Fibroblast of the conjunctiva (primary cell): ENCODE measurements at places on chromosomes 13 and 19.

- DNase-seq, result no peak
Measured at GRCh38 chr19:34173193-34173956, 1.1 kb downstream of the LSM14A start.

- DNase-seq, result no peak
Measured at GRCh38 chr19:10353793-10354391, 14.5 kb upstream of the ICAM3 start.

GRCh38 chr13:64158908-64159307 lies 2743.3 kb upstream of the PCDH20 start:
- peak; percentile 76 for DNase-seq

DNA sequence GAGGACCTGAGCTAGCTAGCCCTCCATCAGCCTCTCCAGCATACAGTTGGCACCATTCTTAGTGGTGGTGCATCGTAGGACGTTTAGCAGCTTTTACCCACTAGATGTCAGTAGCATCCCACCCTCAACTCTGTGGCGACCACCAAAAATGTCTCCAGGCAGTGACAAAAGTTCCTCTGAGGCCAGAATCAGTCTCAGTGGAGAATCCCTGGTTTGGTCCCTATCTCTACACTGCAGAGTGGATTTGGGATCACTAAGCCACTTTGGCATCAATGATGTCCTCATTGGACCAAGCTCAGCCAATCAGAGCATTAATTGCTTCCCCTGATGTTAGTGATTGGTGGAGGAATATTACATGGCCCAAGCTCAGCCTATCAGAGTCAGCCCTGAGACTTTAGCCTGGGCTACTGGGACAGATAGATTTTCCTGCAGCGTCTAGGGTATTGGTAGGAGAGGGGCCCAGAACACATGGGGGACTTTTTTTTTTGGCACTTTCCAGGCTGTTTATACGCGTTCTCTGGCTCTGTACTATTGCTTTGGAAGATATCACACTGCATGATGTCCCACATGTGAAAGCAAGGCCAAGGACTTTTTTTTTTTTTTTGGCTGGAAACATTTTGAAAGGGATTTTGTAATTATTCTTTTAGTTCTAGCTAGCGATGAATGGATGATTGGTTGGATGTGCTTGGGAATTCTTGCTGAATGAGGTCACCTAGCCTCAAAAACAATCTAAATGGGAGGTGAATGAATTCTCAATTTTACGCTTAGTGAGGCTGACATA lies 7.0 kb downstream of the TMEM221 start:
- DNase-seq, result no peak
